CD8-positive, alpha-beta T cell (primary cell): ENCODE measurements at places on chromosomes 5 and 9.

- DNase-seq, result no peak
Measured at GRCh38 chr9:68802525-68803015, 97.5 kb downstream of the PIP5K1B start.

GRCh38 chr9:113737517-113738271, 138.4 kb upstream of the ZNF618 start:
- peak; percentile 13 for DNase-seq

GRCh38 chr9:110767559-110768063, 99.0 kb downstream of the MUSK start:
- DNase-seq, result no peak

DNA sequence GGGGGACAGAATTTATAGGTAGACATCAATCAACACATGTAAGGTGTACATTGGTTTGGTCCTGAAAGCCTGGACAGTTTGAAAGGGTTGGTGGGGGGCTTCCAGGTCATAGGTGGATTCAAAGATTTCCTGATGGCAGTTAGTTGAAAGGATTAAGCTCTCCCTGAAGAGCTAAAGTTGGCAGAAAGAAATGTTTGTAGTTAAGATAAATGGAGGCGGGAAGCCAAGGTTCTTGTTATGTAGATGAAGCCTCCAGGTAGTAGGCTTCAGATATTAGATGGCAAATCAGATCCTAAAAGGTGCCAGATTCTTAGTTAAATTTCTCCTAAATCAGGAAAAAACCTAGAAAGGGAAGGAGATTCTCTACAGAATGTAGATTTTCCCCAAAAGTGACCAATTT, 9.0 kb upstream of the LRRTM2 start:
- no peak for DNase-seq

DNA sequence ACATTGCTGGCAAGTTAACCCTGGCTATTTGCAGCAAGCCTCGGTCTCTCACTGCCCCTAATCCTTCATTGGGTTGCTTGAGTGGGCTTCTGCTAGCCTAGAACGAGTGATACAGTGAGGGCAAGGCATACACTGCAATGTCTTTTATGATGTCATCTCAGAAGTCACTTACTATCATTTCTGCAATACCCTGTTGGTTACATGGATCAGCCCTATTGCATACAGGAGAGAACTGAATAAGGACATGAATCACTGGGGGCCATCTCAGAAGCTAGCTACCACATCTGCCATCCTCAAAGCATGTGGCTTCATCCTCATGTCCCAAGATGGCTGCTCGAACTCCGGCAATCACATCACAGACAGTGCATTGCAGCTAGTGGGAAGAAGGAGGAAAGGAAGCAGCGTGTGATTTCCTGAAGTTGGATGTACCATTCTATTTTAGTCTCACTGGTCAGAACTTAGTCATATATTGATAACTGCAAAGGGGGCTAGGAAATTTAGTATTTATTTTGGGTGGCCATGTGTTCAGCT, 33.3 kb upstream of the CDKN2AIPNL start:
- DNase-seq, result no peak

DNA sequence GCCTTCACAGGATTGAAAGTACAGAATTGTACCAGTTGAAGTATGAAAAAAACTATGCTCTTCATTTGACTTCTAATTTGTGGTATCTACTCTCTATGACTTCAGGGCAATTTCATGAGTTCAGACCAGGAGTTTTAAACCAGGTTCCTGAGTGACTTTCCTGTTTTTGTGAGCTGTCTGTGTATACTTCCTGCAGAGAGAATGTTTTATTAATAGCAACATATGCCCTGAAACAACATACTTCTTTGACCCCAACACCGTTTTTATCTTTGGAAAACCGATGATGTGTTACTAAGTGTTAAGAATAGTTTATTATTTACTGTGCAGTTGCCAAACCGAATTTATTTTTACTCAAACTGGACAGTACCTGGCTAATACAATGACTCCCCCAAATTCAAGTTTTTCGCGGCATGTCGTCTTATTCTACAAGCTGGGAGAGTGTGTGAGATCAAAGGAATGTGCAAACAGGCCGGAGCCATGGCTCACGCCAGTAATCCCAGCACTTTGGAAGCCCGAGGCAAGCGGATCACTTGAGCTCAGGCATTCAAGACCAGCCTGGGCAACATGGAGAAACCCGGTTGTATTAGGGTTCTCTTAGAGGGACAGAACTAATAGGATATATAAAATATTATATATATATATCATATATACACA, 58.7 kb upstream of the ERBIN start:
- no peak for DNase-seq

- no peak for DNase-seq
Measured at GRCh38 chr5:22998774-22999173, 145.6 kb upstream of the CDH12 start.

DNA sequence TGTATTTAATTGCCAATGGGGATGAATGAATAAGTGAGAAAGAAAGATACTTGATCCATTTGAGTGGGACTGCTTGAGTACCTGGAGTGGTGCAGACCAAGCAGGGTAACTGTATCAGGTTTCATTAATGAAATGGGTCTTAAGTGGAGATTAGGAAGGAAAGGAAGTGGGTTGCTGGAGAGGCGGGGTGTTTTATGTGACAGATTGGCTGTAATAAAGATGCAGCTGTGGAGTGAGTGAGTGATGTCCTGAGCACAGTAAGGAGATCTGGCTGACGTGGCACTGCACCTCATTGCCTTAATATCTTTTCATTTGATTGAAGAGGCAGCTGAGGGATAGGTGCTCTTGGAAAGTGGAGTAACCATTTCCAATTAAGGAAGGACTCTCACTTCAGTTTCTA, 161.0 kb upstream of the CCDC152 start:
- no peak for DNase-seq

DNA sequence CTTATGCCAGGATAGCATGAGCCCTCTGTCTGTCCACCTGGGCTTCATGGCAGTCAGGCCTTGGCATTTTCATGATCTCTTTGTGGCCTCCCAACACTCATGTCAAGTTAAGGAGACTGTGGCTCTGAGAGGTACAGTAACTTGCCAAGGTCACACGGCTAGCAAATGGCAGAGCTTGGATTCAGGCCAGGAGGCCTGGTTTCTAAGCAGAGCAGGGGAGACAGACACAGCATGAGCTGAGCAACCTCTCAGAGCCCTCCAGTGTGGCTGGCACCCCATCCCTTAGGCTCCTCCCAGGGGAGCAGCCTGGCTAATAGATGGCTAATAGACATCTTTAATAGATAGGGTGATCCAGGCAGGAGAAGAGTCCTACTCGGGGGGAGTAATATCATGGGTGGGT, 4.1 kb downstream of the SYNPO start:
- no peak for DNase-seq
